Pericardium fibroblast (primary cell): ENCODE measurements at places on chromosomes 4 and X. TPM values are rescaled to one million over a fixed set of nuclear protein-coding genes. Genes with fewer than 3 reads are reported as not detected.

The CFAP299 gene
- total RNA-seq: not detected in 2 replicates

The TRIM75 gene
- not detected in 2 replicates for total RNA-seq

The FBXL5 gene
- total RNA-seq: 51.2 and 51.3 TPM in 2 replicates

The ABLIM2 gene
- 0.23 and 0.43 TPM in 2 replicates for total RNA-seq

The CASP6 gene
- 13.0 and 17.5 TPM in 2 replicates for total RNA-seq

The LPAR4 gene
- total RNA-seq: under 0.01 and 0.12 TPM in 2 replicates
